ENCODE measurements at places on chromosomes 4 and X.

- DNase-seq = no peak
These were observed 114.5 kb upstream of the FAM9C start for GRCh38 chrX:13158911-13159310.

DNA sequence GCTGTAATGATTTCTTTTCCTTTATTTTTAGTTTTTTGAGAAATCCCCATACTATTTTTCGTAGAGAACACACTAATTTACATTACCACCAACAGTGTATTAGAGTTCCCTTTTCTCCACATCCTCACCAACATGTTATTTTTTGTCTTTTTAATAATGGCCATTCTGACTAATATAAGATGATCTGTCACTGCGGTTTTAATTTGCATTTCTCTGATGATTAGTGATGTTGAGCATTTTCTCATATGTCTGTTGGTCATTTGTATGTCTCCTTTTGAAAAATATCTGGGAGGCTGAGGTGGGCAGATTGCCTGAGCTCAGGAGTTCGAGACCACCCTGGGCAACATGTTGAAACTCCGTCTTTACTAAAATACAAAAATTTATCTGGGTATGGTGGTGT lies 30.2 kb downstream of the SPINK2 start:
- DNase-seq = no peak

DNA sequence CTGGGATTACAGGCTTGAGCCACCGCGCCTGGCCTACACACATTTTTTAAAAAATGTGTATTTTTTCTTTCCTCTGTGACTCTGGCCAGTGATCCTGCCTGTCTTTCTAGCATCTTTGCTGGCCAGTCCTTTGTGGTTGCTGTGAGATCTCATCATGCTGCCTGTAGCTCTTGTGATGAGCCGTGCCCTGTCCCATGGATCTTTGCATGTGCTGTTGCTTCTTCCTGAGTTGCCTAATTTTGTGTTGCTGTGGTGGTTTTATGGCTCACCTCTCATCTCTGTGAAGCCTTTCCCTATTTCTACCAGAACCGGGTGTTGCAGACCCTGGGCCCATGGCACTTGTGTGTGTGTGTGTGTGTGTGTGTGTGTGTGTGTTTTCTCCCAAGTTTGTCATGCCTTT lies 8.3 kb downstream of the NSD2 start:
- DNase-seq = no peak

GRCh38 chr4:5635826-5636195 lies 72.5 kb downstream of the EVC2 start:
- DNase-seq = no peak

- no peak for DNase-seq
These were observed 237.3 kb upstream of the STS start for GRCh38 chrX:6910218-6910617.

DNA sequence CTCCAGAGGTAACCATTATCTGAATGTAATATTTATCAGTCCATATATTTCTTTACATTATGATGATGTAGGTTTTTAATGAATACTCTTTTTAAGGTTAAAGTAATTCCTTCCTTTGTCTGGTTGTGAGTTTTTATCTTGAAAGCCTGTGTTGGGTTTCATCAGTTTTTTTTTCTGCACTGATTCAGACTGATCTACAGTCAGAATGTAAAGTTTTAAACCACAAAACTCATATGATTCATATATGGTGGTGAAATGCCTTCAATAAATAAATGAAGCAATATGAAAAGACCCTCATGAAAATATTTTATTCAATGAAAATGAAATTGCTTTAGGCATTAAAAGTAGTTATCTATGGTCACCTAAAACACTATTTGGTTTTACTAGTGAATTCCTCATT lies 47.1 kb downstream of the SORBS2 start:
- DNase-seq = no peak

DNA sequence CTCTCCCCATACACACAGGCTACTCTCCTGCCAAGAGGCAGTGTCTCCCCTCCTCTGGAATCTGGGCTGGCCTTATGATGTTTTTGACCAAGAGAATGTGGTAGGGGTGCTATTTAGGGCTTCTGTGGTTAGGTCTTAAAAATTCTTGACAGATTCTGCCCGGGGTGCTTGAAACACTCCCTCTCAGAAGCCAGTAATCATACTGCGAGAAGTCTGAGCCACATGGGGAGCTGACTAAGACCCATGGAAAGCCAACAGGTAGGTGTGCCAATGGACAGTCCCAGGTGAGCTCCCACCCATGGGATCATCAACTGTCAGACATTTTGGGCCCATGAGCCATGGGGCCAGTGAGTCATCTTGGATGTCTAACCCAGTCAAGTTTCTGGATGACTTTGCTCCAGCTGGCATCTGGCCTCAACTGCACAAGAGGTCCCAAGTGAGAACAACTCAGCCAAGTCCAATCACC lies 315.7 kb downstream of the FBXW7 start:
- DNase-seq = no peak

DNA sequence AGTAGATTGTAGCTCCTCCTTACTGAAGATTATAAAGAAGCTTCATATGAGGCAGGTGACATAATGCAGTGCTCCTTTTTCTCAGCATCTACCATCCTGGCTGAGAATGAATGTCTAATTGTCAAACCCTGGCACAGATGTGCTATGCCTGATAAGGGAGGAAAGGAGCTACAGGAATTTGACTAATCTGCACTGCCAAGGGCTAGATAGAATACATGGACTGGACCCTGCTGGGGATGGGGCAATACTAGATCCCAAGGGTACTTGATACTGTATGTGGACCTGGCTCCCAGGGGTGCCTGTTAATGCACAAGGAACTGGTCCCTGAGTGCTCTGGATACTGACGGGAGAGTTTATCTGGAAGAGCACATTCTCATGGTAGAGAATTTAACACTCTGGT lies 362.2 kb upstream of the EMCN start:
- no peak for DNase-seq

- no peak for DNase-seq
These were observed 10.3 kb downstream of the AKAP17A start for GRCh38 chrX:1601768-1602085.

DNA sequence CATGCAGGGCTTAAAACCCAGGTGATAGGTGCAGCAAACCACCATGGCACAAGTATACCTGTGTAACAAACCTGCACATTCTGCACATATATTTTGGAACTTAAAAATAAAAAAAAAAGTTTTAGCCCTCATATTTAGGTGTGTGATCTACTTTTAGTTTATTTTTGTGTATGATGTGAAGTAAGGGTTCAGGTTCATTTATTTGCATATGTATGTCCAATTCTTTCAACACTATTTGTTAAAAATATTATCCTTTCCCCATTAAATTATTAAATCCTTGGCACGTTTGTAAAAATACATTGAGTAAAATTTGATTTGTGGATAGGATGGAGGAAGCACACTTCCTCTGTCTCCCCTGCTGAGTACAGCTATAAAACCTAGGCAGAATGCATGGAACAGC lies 12.9 kb downstream of the RAB39B start:
- DNase-seq = no peak

DNA sequence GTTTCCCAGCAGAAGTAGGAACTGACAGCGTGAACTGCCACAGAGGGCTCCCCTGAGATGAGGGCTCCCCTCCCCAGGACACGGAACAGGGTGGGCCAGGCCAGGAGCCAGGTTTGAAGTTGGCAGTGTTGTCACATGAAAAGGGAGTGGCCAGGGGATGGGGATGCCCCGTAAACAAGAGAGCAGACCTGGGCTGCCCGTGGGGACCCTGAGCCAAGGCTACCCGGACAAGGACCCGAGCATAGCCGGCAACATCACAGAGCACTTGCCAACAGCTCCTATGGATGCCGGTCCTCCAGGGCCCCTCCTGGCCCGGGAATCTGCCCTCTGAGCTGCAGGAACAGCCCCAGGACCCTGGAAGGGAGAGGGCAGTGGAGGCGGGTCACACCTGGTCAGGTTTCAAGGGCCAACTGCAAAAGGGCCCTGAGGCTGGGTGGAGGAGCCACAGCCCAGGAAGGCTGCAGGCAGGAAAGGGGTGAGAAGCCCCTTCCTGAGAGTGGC lies 102.1 kb downstream of the CPZ start:
- no peak for DNase-seq

GRCh38 chr4:176034499-176034898 lies 31.1 kb upstream of the WDR17 start:
- peak; percentile 0 for DNase-seq

DNA sequence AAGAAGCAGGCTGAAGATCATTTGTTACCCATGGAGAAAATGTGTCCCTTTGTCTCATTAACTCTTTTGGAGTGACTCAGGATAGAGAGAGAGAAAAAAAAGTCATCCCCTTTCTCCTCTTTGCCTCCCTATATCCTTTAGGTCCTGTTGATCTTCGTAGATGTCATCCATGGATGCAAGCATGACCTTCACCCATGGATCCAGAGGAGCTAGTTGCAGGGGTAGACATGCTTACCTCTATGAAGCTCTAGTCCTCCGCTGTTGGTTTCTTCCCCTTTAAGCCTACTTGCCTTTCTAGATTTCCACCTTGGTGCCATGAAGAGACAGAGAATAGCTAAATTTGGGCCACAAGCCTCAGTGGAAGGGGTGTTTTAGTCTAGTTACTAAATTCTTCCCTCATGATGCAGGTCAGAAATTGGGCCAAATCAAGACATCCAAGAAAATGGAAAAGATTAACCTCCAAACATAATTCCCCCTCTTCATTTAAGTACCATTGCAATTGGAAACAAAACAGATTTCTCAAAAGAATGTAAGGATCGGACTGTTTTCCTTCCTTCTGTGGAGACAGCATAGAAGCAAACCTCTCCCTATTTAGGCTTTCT lies 178.4 kb downstream of the TECRL start:
- peak; percentile 11 for DNase-seq

GRCh38 chrX:85573801-85574200 lies 194.3 kb upstream of the POF1B start:
- DNase-seq = no peak

DNA sequence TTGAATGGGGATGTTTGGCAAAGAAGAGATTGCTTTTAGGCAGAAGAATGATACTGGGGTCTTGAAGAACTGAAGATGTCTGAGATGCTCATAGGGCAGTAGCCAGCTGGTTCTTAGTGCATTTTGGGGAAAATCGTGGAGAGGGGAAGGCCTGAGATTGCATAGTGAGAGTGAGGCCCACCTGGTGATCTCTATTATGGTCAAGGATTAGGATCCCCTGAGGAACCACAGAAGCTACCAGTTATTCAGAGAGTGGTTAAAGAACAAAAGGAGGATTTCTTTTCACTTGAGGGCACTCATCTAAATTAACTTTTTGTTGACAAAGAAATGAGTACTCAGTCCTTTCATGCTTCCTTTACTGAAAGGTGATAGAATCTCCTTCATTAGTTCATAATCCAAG lies 271.3 kb upstream of the HAND2 start:
- no peak for DNase-seq

DNA sequence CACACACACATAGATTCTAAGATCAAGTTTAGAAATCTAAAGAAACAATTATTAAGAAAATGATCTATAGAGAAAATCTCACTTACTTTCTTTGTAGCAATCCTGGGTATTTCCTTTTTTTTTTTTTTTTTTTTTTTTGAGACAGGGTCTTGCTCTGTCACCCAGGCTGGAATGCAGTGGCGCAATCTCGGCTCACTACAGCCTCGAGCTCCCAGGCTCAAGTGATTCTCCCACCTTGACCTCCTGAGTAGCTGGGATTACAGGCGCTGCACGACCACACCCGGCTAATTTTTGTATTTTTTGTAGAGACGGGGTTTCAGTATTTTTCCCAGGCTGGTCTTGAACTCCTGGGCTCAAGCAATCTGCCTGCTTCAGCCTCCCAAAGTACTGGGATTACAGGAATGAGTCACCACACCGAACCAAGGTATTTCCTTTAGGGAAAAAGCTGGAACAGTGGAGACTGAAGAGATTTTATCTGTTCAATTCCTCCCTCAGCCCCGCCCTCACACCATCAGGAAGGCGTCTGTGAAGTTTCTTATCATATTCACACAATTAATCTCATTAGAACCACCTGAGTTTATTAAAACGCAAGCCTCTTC lies at the start of gene TRIML2:
Gene TRIML2 (minus strand): TSS at position 447 of the 599 bp plus-strand sequence. CDS start 4,235 bp downstream, outside the sequence.
- DNase-seq = no peak

- DNase-seq = no peak
These were observed 1.8 kb downstream of the SEPTIN6 start for GRCh38 chrX:119690921-119691716.

GRCh38 chr4:164056426-164057142 lies 562.1 kb downstream of the TMA16 start:
- no peak for DNase-seq

- DNase-seq = no peak
These were observed 127.7 kb downstream of the SLC7A11 start for GRCh38 chr4:138114434-138114833.

DNA sequence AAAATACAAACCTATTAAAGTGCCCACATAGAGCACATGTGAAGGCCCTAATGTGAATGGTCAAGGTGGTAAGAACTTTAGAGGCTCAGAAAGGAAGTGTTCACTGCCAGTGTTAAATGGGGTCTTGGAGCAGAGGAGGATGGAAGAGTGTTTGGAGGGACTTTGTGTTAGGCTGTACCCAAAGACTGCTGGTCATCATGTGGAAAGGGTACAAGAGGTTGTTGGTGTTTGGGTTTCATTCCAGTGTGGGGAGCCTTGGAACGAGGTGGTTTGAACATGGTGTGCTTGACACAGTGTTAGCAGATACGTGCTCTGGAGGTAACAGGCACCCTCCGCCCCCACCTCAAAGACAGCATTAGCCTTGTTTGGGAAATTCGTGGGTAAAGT lies 73.1 kb downstream of the RAPGEF2 start:
- no peak for DNase-seq

GRCh38 chr4:81062001-81062400 lies 31.5 kb downstream of the BMP3 start:
- DNase-seq = no peak

DNA sequence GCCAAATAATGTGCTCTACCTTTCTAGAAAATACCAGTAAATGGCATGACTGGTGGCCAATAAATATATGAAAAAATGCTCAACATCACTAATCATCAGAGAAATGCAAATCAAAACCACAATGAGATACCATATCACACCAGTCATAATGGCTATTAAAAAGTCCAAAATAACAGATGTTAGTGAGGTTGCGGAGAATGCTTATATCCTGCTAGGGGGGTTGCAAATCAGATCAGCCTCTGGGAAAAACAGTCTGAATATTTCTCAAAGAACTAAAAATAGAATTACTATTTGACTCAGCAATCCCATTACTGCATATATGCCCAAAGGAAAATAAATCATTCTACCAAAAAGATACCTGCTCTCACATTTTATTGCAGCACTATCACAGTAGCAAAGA lies 115.1 kb downstream of the RASGEF1B start:
- no peak for DNase-seq

DNA sequence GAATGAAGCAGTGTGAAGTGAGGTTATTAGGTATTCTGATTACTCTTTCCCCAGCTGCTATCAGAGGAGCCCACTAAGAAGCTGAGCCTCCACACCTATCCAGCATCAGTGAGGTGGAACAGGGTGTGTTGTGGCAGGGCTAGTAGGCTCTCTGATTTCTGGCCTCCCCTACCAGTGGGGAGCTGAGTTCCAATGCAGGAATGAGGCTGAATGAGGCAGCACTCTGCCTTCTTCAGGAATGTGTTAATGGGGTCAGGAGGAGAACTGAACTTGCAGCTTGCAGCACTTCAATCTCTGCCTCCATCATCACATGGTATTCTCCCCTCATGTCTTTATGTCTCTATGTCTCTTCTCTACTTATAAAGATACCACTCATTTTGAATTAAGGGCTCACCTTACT lies 26.9 kb downstream of the SOX3 start:
- DNase-seq = no peak

GRCh38 chrX:110167952-110168451 lies 149.9 kb downstream of the AMMECR1 start:
- no peak for DNase-seq

GRCh38 chr4:57220172-57220571 lies 110.0 kb upstream of the IGFBP7 start:
- DNase-seq = no peak

- DNase-seq = no peak
These were observed 38.7 kb upstream of the FGF2 start for GRCh38 chr4:122787940-122788339.

- DNase-seq = no peak
These were observed 63.0 kb upstream of the ENPP6 start for GRCh38 chr4:184280591-184281071.

Measured in NCI-H2171 (cell line).